ENCODE measurements at places on chromosomes 5 and 9.
A peak's percentile ranks its signal among the peaks of the same experiment; 100 is the strongest.

GRCh38 chr5:73376618-73377170, 71.9 kb downstream of the FOXD1 start:
- DNase-seq: peak; percentile 78

DNA sequence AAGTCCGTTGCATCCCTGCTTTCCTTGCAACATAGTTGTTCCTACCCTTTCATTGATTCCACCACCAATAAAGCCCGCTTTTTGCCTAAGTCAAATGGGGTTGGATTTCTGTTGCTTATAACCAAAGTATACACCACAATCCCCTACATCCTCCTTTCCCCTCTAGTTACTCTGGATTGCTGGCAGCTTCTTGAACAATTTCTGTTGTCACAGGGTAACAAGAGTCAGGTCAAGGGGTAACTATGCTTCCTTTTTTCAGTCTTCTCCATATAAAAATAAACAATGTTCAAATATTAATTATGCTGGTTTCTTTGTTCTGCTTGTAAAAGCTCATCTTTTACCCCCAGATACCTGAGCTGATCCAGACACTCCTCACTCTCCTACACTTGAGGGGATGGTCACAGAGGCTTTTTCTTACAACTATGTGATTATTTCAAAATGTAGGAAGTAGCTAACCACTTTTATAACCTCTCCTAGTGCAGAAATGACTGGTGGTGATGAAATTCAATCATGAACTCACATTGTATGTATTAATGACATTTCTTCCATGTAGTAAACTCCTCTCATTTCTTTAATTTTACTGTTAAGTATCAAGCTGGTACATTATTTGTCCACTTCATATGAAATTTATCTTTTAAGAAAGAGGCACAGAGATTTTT, 136.5 kb downstream of the SNX18 start:
- DNase-seq: peak; percentile 18

- DNase-seq: peak; percentile 90
Measured at GRCh38 chr9:134403682-134404301, 77.5 kb downstream of the RXRA start.

GRCh38 chr5:88396000-88396535, 127.4 kb upstream of the TMEM161B start:
- no peak for DNase-seq

- DNase-seq: peak; percentile 68
Measured at GRCh38 chr5:152560512-152561137, 155.5 kb upstream of the NMUR2 start.

DNA sequence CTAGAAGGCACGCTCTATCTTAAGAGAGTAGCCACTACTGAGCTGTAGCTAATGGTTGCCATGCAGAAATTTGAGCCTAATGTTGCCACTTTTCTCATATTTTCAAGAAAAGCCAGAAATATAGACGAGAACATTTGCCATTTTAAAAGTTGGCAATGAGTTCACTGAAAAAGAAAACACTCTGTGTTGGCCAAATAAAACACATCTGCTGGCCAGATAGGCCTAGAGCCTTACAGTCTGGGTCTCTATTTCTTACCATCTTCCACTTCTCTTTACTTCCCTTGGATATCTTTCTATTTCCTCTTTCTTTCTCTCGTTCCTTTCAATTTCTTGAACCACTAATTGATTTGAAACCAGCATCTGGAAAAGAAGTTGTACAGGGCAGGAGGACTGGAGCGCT, 36.6 kb upstream of the VCAN start:
- DNase-seq: peak; percentile 13
